ENCODE measurements at places on chromosomes 2 and 18.

DNA sequence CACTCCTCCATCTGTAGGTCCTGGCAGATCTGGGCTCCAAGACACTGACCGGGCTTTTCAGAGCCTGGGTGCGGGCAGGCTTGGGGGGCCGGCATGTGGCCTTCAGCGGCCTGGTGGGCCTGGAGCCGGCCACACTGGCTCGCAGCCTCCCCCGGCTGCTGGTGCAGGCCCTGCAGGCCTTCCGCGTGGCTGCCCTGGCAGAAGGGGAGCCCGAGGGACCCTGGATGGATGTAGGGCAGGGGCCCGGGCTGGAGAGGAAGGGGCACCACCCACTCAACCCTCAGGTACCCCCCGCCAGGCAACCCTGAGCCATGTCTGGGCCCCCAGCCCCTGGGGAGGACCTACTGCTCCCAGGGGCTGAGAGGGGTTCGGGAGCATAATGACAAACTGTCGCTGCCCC is 761 bp upstream of the CHRND start:
- no peak for DNase-seq

GRCh38 chr2:979069-979928 is 28.6 kb downstream of the SNTG2 start:
- no peak for DNase-seq

- DNase-seq, result no peak
Observed at GRCh38 chr18:44599412-44599811, 81.3 kb upstream of the SETBP1 start.

DNA sequence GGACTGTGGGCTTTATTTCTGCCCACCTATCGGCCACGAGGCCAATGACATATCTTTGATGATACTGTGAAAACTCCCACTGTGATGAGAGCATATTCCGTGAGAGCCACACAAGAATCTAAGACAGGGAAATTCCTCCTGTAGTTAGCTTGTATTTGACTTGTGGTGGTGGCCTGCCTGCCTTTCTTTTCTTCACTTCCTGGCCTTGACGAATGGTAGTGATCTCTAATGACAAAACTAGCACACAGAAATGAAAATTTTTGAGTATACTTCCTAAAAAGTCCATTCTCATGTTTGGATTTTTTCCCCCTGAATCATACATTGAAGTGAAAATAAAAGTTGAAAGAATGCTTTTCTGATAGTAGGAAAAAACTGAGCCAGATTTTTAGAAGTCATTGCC is 94.4 kb downstream of the MGAT5 start:
- no peak for DNase-seq

DNA sequence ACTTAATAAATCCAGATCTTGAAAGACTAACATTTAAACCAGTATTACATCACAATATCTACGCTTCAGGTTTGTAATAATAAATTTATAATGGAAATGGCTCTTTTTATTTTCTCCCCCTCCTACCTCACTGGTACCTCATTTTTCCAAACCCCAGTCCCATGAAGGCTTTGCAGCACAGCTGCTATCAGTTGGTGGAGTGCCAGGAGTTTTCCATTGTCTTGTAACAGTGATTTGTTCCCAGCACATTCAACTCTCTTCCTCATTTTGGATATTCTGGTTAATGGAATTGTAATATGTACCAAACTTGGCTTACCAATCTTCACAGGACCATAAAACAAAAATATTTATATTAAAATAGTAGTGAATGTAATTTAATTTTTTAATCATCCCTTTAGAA is 91.2 kb downstream of the VRK2 start:
- no peak for DNase-seq

- DNase-seq, result no peak
Observed at GRCh38 chr2:170155723-170156253, 22.2 kb upstream of the MYO3B start.

DNA sequence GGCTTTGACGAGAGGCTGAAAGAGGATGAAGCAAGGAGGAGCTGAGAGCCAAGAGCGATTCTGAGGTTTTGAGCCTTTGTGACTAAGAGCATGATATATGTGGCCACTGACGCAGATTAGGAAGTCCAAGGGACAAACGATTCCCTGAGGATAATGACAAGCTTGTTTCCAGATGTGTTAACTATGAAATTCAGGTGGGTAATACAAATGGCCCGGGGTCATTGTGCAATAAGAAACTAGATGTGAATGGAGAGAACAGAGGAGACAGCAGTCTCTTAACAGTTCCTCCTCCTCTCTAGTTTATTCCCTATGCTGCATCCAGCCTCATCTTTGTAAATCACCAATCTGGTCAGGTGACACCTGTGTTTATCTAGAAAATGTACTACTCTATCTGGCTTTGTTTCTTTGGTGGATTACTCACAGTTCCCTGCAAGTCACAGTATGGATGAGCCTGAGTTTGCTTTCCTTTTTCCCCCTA is 84.2 kb downstream of the SOCS6 start:
- DNase-seq, result no peak

- DNase-seq, result no peak
Observed at GRCh38 chr2:1685957-1686783, 58.1 kb downstream of the PXDN start.
